ENCODE measurements at places on chromosomes 7 and 10. TPM values are rescaled to one million over a fixed set of nuclear protein-coding genes. Genes with fewer than 3 reads are reported as not detected.

DNA sequence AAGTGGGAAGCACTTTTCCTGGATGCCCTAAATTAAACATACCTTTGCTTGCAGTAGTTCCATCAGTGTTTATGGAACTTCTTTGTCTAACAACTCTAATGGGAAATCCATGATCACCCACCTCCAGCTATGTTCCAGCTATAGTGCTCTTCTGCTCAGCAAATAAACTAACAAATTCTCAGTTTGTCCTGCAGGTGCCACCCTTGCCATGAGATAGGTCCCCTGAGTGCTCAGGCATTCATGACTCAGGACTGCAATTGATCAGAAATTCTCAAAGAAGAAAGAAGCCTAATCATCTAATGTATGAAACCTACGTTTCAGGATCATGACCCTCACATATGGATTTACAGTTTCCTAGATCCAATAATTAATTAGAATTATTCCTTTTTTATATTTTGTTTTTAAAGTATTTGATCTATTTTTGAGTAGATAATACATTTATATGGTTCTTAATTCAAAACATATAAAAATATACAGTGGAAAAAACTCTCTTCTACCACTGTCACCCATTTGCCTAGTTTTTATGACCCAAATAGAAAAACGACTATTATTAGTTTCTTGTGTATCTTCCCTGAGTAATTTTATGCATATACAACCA, 48.7 kb upstream of the DYNC1I1 start:
- H3K27ac ChIP-seq, result no peak overlapping the region
- no peaks in the 10 kb centered on the region for H3K27me3 ChIP-seq

DNA sequence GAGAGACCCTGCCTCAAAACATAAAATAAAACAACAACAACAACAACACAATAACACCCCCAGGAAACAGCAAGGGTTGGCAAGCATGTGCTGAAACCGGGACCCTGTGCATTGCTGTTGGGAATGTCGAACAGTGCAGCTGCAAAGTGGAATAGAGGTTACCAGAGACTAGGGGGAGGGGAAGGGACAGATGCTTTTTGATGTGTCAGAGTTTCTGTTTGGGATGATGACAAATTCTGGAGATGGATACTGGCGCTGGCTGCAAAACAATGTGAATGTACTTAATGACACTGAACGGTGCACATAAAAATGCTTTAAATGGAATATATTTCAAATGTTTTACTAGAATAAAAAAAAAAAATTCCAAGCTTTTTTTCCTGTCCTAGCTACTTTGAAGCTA, 241.8 kb downstream of the TEX36 start:
- H3K36me3 ChIP-seq, result no peaks in the 10 kb centered on the region
- no peaks in the 10 kb centered on the region for H3K27me3 ChIP-seq
- H3K27ac ChIP-seq, result no peak overlapping the region
- H3K4me1 ChIP-seq, result no peaks in the 10 kb centered on the region
- no peak for DNase-seq
- no peak overlapping the region for H3K4me3 ChIP-seq

- no peak for DNase-seq
- H3K27ac ChIP-seq, result no peak overlapping the region
- no peaks in the 10 kb centered on the region for H3K27me3 ChIP-seq
These were observed 12.3 kb downstream of the HYCC1 start for GRCh38 chr7:23001610-23002009.

DNA sequence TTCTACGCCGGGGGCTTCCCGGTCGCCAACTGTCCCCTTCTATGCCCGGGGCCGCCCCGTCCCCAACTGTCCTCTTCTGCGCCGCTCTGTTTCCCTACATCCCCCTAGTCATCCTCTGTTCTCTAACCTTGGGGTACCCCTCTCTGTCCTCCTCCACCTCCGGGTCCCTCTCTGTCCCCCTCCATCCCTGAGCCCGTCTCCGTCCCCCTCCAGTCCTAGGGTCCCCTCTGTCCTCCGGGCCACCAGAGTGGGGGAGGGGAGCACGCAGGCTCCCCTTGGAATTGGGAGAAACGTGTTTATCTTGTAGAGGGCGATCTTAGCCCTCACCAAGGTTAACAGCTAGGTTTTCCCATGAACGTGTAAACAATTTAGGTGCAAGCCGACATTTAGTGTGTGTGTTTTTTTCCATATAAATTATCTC, 852 bp upstream of the KLF6 start:
- DNase-seq, result no peak
- H3K4me3 ChIP-seq, result peak overlapping the region; percentile 92
- H3K27me3 ChIP-seq, result no peaks in the 10 kb centered on the region
- peak overlapping the region; percentile 99 for H3K27ac ChIP-seq
- H3K36me3 ChIP-seq, result peaks cover 6% of the 10 kb centered on the region

C10orf53 gene
- total RNA-seq, result not detected
